ENCODE measurements at places on chromosomes 5 and 9.

DNA sequence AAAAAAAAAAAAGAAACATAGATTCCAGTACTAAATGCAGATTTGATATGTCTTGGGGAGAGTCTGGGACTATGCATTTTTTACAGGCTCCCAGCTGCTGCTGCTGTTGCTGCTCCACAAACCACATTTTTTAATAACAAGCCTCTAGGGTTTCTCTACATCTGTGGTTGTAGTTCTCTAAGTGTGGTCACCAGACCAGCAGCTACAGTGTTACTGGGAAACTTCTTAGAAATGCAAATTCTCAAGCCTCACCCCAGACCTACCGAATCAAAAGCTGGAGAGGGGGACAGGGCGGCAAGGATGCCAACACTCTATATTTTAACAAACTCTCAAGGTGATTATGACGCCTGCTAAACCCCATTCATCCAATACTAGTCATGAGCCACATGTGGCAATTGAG lies 293.4 kb upstream of the PTGER4 start:
- H3K27me3 ChIP-seq = no peaks in the 10 kb centered on the region
- no peaks in the 10 kb centered on the region for H3K36me3 ChIP-seq
- no peak overlapping the region for H3K4me3 ChIP-seq
- no peaks in the 10 kb centered on the region for H3K4me1 ChIP-seq

- H3K27ac ChIP-seq = no peak overlapping the region
- peaks cover 6% of the 10 kb centered on the region for H3K4me1 ChIP-seq
- DNase-seq = no peak
- H3K27me3 ChIP-seq = no peaks in the 10 kb centered on the region
Observed at GRCh38 chr5:132260714-132261551, 3.4 kb downstream of the PDLIM4 start.

DNA sequence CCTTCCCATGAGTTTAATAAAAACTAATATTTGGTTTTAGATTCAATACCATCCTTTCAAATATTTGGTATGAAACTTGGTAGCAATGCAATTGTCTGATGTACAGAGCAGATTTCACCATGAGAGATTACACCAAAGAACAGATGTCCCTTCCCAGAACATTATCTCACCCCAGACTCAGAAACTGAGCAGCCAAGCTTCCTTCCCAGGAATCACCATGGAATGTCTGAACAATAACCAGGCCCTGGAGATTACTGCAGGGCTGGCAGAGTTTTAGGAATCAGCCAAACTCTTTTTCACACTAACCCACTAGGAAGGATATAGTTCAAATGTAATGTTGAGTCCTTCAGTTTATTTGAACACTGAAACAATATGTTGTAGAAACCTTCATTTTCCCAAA lies 23.9 kb downstream of the CLTA start:
- H3K36me3 ChIP-seq = peaks cover 25% of the 10 kb centered on the region
- H3K27ac ChIP-seq = no peak overlapping the region
- H3K4me3 ChIP-seq = no peak overlapping the region
- no peaks in the 10 kb centered on the region for H3K27me3 ChIP-seq

GRCh38 chr5:43215073-43215631 lies 23.1 kb downstream of the NIM1K start:
- H3K4me1 ChIP-seq = no peaks in the 10 kb centered on the region
- H3K36me3 ChIP-seq = no peaks in the 10 kb centered on the region
- no peaks in the 10 kb centered on the region for H3K27me3 ChIP-seq
- DNase-seq = no peak

GRCh38 chr5:89676634-89677033 lies 732.9 kb downstream of the CETN3 start:
- no peak overlapping the region for H3K27ac ChIP-seq
- H3K27me3 ChIP-seq = no peaks in the 10 kb centered on the region
- no peaks in the 10 kb centered on the region for H3K36me3 ChIP-seq
- no peak for DNase-seq

GRCh38 chr5:10202089-10202910 lies 47.4 kb downstream of the ATPSCKMT start:
- no peak for DNase-seq
- H3K36me3 ChIP-seq = no peaks in the 10 kb centered on the region
- no peak overlapping the region for H3K4me3 ChIP-seq
- no peaks in the 10 kb centered on the region for H3K27me3 ChIP-seq
- 0 out of 2 replicates have a peak, but pooled peaks cover 3% of the 10 kb centered on the region for H3K4me1 ChIP-seq
- no peak overlapping the region for H3K27ac ChIP-seq

- peak; percentile 46 for DNase-seq
- H3K4me1 ChIP-seq = no peaks in the 10 kb centered on the region
- no peak overlapping the region for H3K4me3 ChIP-seq
- no peaks in the 10 kb centered on the region for H3K27me3 ChIP-seq
- no peak overlapping the region for H3K27ac ChIP-seq
Observed at GRCh38 chr5:45399041-45399440, 297.1 kb downstream of the HCN1 start.

GRCh38 chr5:117776977-117777376 lies 1202.4 kb upstream of the SEMA6A start:
- no peaks in the 10 kb centered on the region for H3K36me3 ChIP-seq
- no peaks in the 10 kb centered on the region for H3K4me1 ChIP-seq
- H3K27me3 ChIP-seq = no peaks in the 10 kb centered on the region
- DNase-seq = no peak

- H3K27me3 ChIP-seq = no peaks in the 10 kb centered on the region
- H3K4me3 ChIP-seq = no peak overlapping the region
- no peak for DNase-seq
- no peaks in the 10 kb centered on the region for H3K4me1 ChIP-seq
- no peaks in the 10 kb centered on the region for H3K36me3 ChIP-seq
- no peak overlapping the region for H3K27ac ChIP-seq
Observed at GRCh38 chr5:35826056-35826455, 30.6 kb upstream of the IL7R start.

DNA sequence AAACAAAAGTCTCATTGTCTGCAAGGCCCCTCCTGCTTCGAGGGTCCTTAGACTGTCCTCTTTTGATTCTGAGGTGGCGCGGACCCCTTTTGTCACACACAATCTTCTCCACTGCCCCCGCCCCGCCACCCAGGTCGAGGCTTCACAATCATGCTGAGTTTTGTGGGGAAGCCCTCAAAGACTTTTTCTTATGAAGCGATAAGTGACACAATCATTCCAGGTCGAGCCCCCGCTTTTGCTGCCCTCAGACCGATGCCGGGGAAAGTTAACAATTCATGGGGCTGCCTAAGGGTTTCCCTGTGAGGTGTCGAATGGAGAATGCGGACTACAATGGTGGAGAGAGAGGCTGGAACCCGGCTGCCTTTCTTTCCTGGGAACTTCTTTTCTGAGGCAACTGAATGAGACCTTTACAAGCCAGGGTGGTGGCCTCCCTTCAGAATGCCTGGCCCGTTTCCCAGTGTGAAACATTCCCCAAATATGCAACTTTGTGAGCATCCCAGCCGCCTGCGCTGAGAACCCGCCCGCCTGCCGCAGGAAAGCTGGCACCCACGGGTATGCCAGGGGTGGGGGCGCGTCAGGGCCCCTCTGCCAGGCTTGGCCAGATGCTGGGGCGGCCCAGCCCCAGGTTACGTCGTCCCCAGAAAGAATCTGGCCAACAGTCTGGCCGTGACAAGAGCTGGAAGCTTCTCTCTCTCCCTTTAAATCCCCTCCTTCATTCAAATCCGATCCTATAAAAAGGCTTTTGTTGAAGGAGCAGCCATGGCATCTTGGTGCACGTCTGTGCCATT lies 71.9 kb downstream of the MAP1B start:
- no peak for DNase-seq
- peaks cover 12% of the 10 kb centered on the region for H3K4me1 ChIP-seq
- no peaks in the 10 kb centered on the region for H3K27me3 ChIP-seq
- no peaks in the 10 kb centered on the region for H3K36me3 ChIP-seq
- H3K27ac ChIP-seq = no peak overlapping the region

GRCh38 chr9:101791938-101792337 lies 53.5 kb upstream of the GRIN3A start:
- no peaks in the 10 kb centered on the region for H3K27me3 ChIP-seq
- no peaks in the 10 kb centered on the region for H3K36me3 ChIP-seq
- H3K4me3 ChIP-seq = no peak overlapping the region

- no peak overlapping the region for H3K27ac ChIP-seq
- H3K4me1 ChIP-seq = peaks cover 2% of the 10 kb centered on the region
- H3K4me3 ChIP-seq = no peak overlapping the region
- no peaks in the 10 kb centered on the region for H3K36me3 ChIP-seq
- no peaks in the 10 kb centered on the region for H3K27me3 ChIP-seq
- DNase-seq = no peak
Observed at GRCh38 chr5:10756549-10756948, 4.5 kb downstream of the DAP start.

GRCh38 chr9:16136451-16136850 lies 583.6 kb downstream of the CCDC171 start:
- no peaks in the 10 kb centered on the region for H3K27me3 ChIP-seq
- H3K4me3 ChIP-seq = no peak overlapping the region
- H3K27ac ChIP-seq = no peak overlapping the region
- no peaks in the 10 kb centered on the region for H3K36me3 ChIP-seq

DNA sequence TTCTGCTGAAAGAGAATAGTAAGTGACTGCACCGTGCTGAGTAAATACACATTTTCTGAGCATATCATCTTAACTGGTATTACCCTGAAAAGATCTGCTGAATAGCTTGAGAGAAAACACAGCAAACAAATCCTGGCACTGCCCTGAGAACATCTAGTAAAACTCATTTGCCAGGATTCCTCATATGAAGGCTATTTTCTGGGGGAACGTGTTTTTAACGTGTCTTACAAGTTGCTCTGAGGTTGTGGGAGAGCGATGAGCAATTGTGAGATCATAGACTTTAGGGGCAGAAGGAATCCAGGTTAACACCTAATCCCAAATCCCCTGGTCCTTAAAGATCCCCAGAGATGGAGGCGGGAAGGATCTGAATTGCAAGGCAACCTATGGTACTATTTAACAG lies 331.9 kb upstream of the RFX3 start:
- no peak for DNase-seq
- no peaks in the 10 kb centered on the region for H3K4me1 ChIP-seq
- no peak overlapping the region for H3K4me3 ChIP-seq
- no peaks in the 10 kb centered on the region for H3K36me3 ChIP-seq
- H3K27ac ChIP-seq = no peak overlapping the region

GRCh38 chr9:20212806-20213205 lies 409.5 kb downstream of the MLLT3 start:
- no peak overlapping the region for H3K4me3 ChIP-seq
- no peaks in the 10 kb centered on the region for H3K36me3 ChIP-seq
- H3K27me3 ChIP-seq = no peaks in the 10 kb centered on the region
- H3K4me1 ChIP-seq = no peaks in the 10 kb centered on the region
- no peak for DNase-seq

GRCh38 chr9:89515416-89515815 lies 17.5 kb upstream of the SEMA4D start:
- no peak overlapping the region for H3K27ac ChIP-seq
- H3K4me3 ChIP-seq = no peak overlapping the region
- H3K27me3 ChIP-seq = no peaks in the 10 kb centered on the region
- DNase-seq = no peak

GRCh38 chr9:15271403-15271802 lies 35.6 kb downstream of the TTC39B start:
- H3K27ac ChIP-seq = no peak overlapping the region
- no peaks in the 10 kb centered on the region for H3K27me3 ChIP-seq
- H3K4me3 ChIP-seq = no peak overlapping the region
- DNase-seq = no peak

DNA sequence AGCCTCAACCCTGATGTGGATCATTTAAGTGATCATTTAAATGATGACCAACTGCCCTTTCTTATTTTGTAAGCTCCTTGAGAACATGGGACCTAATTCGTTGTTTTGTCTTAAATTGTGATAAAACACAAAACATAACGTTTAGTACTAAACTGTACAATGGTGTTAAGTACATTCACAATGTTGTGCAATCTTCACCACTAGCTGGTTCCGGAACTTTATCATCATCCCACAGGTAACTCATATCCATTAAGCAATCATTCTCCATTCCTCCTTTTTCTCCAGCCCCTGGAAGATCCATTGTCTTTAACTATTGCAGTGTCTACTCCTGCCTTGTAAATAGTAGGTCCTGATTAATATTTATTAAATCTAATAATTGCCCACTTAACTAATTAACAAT lies 460.5 kb upstream of the BRINP1 start:
- H3K36me3 ChIP-seq = no peaks in the 10 kb centered on the region
- no peaks in the 10 kb centered on the region for H3K4me1 ChIP-seq
- H3K27me3 ChIP-seq = no peaks in the 10 kb centered on the region
- no peak overlapping the region for H3K4me3 ChIP-seq

GRCh38 chr5:178108966-178109365 lies 4.4 kb upstream of the N4BP3 start:
- no peak overlapping the region for H3K27ac ChIP-seq
- 0 out of 2 replicates have a peak, but pooled peaks cover 2% of the 10 kb centered on the region for H3K4me1 ChIP-seq
- H3K4me3 ChIP-seq = no peak overlapping the region
- no peaks in the 10 kb centered on the region for H3K27me3 ChIP-seq

DNA sequence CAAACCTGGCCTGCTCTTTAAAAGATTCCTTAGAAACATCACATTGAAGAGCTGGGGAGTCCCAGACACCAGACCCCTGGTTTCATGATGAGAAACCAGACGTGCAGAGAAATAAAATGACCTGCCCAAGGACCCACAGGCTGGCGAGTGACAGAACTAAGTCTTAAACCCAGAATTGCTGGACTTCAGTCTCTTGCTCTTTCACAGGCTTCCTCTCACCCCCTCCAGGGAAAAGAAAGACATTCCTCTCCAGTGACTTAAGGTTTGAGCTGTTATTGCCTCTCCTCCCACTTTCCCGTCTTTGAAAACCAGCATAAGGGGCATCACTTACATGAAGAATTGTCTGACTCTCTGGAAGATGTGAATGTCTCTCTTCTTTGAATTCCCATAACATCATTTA lies 535.2 kb downstream of the IRX1 start:
- H3K27ac ChIP-seq = no peak overlapping the region
- no peaks in the 10 kb centered on the region for H3K4me1 ChIP-seq

GRCh38 chr9:120464176-120464886 lies 115.6 kb downstream of the CDK5RAP2 start:
- no peaks in the 10 kb centered on the region for H3K27me3 ChIP-seq
- H3K4me1 ChIP-seq = no peaks in the 10 kb centered on the region
- H3K36me3 ChIP-seq = no peaks in the 10 kb centered on the region
- DNase-seq = no peak
- no peak overlapping the region for H3K27ac ChIP-seq
- H3K4me3 ChIP-seq = no peak overlapping the region

- no peak overlapping the region for H3K4me3 ChIP-seq
- H3K4me1 ChIP-seq = no peaks in the 10 kb centered on the region
- no peak for DNase-seq
Observed at GRCh38 chr9:13629067-13629466, 349.6 kb upstream of the MPDZ start.

GRCh38 chr5:143515829-143516228 lies 112.3 kb upstream of the NR3C1 start:
- no peak overlapping the region for H3K27ac ChIP-seq
- no peaks in the 10 kb centered on the region for H3K36me3 ChIP-seq
- no peaks in the 10 kb centered on the region for H3K27me3 ChIP-seq
- DNase-seq = no peak
- H3K4me1 ChIP-seq = no peaks in the 10 kb centered on the region

DNA sequence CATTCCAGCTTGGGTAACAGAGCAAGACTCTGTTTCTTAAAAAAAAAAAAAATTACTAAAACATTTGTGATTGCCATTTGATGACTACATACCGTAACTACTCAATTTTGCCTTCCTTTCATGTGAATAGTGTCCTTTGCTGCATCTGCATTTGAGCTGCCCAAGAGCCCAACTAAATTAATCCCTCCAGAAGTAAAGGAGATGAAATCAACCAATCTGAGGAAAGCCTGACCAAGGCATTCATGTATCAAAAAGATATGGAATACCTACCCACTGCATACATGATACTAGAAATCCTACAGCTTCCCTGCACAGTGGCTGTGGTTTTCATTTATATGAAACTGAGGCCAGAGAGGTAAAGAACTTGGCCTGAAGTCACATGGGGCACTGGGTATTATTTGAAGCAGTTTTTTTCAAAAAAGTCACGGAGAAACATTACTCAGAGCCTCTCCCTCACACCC lies 177.5 kb downstream of the AOPEP start:
- no peaks in the 10 kb centered on the region for H3K27me3 ChIP-seq
- no peak overlapping the region for H3K27ac ChIP-seq
- H3K4me3 ChIP-seq = no peak overlapping the region
- peak; percentile 20 for DNase-seq
- H3K4me1 ChIP-seq = no peaks in the 10 kb centered on the region
